ENCODE measurements at places on chromosomes 2 and 18.

DNA sequence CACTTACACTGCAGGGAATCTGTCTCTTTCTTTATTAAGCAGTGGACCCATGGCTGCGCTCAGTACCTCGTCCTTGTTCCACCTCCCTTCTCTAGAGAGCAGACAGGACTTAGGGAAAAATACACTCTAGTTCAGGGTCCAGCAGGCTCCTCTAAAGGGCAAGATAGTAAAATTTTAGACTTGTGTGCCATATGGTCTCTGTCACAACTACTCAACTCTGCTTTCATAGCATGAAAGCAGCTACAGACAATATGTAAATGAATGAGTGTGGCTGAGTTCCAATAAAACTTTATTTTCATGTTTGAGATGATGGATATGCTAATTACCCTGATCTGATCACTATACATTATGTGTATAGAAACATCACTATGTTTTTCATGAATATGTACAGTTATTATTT lies 163.1 kb downstream of the BABAM2 start:
- no peak for DNase-seq

GRCh38 chr2:231110551-231110950 lies 14.3 kb downstream of the HTR2B start:
- DNase-seq: no peak

GRCh38 chr18:22032392-22032961 lies 136.9 kb upstream of the GATA6 start:
- no peak for DNase-seq

GRCh38 chr2:28567061-28567471 lies 71.2 kb downstream of the PLB1 start:
- peak; percentile 68 for DNase-seq

GRCh38 chr2:54614819-54615218 lies 108.6 kb upstream of the EML6 start:
- no peak for DNase-seq

Data from NCI-H524 (cell line).